Pancreas (tissue), 10 donors: ENCODE measurements at places on chromosomes 5 and 9. TPM values are rescaled to one million over a fixed set of nuclear protein-coding genes. Genes with fewer than 3 reads are reported as not detected.

Gene CACFD1
- total RNA-seq = 15.6 TPM

GRCh38 chr9:37947471-37947870, 43.5 kb upstream of the SLC25A51 start:
- no peak for DNase-seq

DNA sequence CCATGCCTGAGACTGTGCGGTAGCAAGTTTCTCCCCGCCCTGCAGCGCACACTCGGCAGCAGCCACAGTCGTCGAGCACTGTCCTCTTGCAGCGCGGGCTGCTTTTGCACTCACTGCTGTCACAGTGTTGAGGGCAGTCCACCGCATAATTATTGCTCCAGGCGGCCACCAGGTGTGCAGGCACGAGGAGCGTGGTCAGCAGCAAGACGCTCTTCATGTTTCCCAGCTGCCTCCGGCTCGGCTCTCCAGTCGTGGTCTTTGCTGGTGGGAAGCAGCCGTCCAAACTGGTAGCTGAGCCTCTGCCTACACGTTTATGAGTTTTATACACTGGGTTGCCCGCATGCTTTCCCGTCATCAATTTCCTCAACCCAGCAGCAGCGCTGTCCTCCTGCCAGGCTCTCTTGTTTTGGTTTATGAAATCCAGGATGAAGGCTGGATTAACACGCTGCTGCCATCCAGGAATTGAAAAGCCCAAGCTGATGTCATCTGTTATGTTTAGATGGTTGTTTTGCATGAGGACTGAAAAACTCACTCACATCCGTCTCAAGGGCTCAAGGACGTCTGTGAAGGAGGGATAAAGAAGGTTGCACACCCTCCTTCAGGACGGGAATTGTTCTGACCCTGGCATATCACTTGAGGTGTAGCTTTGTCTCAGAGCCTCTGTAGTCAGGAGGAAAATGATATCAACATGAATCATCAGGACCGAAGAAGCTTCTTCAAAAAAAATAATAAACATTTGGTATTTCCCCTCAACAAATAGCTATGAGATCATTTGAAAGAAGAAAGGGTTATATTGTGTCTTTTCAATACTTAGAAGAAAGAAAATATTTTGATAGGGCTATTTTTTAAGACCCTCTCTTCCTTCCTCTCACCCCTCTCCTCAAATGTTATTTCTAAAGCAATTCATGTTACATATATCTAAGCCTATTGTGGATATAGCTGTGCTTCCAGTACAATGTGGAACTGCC, at the start of gene ESM1:
Gene ESM1 (minus strand): TSS at position 293 of the 968 bp plus-strand sequence. CDS start 76 bp downstream, at position 217.
- no peak for DNase-seq

- DNase-seq = no peak
Measured at GRCh38 chr9:92482329-92482728, at the start of gene ASPN. Gene ASPN (minus strand): TSS chr9:92482506.
